ENCODE measurements at places on chromosomes 5 and 9.

GRCh38 chr9:132068605-132069004, 11.1 kb downstream of the MED27 start:
- no peak for DNase-seq

GRCh38 chr5:26492906-26493459, 545.4 kb downstream of the CDH9 start:
- no peak for DNase-seq

GRCh38 chr9:120310035-120310434, 269.9 kb downstream of the CDK5RAP2 start:
- DNase-seq: no peak

- DNase-seq: no peak
These were observed 26.4 kb downstream of the FGD3 start for GRCh38 chr9:92973700-92974099.

DNA sequence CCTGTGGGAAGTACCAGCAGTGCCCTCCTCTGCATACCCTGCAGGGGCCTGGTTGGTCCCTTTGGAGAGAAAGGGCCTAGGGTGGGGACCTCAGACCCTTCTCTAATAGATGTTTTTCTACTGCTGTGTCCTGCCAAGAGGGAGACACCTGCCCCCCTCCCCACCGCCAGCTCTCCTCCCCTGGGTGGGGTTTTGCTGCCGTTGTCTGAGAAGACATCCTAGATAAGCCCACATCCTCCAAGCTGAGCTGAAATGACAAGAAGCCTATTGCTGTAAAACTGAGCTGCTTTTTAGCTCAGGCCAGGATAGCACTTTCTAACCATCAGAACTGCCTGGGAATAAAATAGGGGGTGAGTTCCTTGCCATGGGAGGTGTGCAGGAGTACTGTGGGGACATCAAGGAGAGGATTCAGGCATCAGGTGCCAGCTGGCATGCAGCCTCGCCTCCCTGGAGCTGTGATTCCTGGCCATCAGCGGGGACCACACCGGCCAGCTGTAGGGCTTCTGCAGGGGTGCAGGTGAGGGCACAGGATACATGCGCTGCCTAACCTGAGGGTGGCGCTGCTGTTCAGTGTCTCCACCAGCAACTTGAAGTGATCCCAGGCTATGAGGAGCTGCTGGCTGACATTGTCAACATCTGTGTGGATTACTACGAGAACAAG, 37.9 kb downstream of the CYFIP2 start:
- DNase-seq: no peak

DNA sequence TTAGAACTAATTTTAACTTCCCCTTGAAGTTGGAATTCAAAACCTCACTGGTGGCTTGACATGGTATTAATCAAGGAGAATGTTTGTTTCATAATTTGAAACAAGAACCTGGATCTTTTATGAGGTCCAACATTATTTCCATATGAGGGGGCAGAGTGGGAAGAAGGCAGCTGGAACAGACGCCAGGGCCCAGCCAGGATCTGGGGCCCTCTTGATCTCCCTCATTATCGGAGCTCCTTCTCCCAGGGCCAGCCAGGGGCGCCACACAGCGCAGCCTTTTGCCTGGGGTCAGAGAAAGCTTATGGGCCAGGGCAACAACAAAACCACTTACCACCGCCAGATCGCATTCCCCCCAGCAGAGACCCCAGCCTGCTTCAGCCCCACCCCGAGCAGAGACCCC, 27.1 kb upstream of the NKD2 start:
- no peak for DNase-seq

DNA sequence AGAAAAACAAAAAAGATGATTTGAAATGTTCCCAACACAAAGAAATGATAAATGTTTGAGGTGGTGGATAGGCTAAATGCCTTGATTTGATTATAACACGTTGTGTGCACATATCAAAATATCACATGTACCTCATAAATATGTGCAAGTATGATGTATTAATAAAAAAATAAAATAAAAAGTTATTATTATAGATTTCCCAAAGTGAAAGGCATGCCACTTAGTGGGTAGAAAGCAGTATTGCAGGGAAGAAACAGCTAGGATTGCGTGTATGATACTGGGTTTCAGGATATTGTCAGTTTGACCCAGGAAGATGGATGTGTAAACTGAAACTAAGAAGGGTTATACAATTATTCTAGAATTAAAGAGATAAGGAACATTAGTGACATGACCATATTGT, 3.6 kb upstream of the TMEM38B start:
- DNase-seq: no peak

GRCh38 chr5:56683281-56683680, 132.1 kb upstream of the MAP3K1 start:
- DNase-seq: no peak

DNA sequence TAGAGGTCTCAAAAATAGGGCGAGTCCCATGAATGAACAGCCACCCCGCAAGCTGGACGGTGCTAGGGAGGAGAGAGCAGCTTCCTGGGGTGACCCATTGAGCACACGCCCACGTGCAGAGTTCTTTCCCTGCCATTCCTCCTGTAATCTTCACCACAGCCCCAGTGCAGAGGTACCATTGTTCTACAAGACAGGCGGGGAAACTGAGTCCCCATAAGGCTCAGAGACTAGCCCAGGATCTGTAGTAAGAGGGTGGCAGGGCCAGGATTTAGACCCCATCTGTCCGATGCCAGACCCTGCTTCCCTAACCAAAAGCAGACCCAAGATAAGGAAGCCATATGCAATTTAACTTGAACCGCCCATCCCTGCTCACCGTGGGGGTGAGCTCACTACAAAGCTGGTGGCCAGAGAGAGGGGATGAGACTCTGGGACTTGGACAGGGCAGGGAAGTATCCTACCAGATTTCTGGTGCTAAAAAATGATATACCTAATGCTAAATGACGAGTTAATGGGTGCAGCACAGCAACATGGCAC, 36.7 kb upstream of the ORM1 start:
- no peak for DNase-seq

DNA sequence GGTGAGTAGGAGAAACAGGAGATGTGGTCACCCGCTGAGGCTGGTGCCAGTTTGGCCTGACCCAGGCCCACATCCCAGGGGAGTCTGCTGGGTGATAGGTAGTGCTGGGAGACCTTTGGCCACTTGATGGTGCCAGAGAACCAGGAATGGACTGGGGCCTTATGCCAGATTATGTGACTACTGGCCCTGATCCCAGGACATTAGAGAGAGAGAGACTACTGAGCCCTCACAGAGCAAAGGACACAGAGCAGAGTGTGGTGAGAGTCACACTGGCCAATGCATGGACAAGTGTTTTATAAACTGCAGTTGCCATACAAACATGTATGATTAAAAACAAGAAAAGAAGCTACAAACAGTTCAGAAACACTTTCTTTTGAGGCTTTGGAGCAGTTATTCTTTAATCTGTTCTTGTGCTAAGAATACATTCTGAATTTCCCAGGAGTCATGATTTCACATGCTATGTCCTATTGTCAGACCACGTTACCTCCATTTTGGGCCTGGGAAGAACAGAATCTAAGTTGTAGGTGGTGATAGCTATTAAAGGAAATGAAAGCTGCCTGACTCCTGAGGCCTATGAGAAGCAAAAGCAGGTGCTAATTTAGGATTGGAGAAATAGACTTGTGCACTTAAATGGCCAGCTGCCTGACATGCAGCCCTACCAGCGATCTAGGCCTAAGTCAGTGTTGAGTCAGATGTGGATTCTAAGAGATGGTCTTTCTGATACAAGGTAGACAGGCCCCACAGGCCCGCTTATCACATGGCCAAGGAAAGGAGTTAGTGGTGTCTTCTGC, 32.6 kb upstream of the TMOD1 start:
- no peak for DNase-seq

GRCh38 chr5:109161914-109162683, 247.7 kb downstream of the PJA2 start:
- no peak for DNase-seq

GRCh38 chr5:147361441-147362175, 126.8 kb downstream of the STK32A start:
- no peak for DNase-seq

DNA sequence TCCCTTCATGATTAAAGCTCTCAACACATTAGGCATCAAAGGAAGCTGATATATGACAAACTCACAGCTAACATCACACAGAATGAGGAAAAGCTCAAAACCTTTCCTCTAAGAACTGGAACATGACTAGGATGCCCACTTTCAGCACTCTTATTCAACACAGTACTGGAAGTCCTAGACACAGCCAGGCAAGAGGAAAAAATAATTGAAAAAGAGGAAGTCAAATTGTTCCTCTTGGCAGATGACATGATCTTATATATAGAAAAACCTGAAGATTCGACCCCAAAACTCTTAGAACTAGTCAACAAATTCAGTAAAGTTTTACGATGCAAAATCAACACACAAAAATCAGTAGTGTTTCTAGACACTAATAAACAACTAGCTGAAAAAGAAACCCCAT, 144.3 kb upstream of the NREP start:
- no peak for DNase-seq

DNA sequence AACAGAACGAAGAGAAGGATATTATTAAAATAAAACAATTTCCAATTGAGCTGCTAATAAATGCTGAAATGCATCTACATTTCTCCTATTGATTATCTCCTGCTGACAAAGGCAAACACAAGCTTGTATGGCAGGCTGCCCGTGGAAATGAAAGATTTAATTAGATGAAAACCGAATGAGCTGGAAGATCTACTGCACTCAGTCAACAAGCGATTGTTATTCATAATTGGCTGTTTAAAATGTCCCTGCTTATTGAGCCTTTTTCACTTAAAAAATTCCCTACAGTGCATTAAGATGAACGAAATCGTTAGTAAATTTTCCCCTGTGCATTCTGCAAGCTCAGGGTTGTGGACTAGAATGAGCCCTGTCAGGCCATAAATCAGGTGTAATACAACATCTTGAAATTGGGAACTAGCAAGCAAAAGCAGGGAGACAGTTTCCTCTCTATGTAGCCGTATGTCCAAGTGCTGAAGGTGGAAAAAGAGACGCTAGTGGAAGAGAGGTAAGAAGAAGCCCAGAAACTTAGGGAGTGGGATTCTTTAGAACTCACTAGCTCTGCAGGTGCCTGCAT, 28.5 kb upstream of the KIF4B start:
- DNase-seq: no peak

DNA sequence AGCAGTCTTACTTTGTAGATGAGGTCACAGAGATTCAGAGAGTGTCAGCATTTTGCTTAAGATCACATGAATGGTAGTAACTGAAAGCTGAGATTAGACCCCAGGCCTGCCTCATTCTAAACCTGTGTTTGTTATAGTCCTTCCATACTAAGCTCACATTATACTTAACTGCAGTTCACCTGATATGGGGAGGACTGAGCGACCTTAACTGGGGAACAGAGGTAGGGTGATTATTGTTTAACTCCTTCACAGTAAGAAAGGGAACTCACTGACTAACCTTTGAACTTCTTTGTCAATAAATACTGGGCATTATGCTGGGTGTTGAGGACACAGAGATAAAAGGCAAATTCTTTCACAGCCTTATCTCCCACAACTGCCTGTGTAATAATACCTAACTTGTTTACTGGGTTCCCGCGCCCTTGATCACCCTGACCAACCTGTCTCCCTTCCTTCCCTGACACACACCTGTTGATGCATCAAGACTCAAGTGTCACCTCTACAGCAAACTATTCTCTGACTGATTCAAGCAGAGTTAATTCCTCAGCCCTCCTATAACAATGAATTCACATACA, 27.2 kb downstream of the DEPDC1B start:
- no peak for DNase-seq

DNA sequence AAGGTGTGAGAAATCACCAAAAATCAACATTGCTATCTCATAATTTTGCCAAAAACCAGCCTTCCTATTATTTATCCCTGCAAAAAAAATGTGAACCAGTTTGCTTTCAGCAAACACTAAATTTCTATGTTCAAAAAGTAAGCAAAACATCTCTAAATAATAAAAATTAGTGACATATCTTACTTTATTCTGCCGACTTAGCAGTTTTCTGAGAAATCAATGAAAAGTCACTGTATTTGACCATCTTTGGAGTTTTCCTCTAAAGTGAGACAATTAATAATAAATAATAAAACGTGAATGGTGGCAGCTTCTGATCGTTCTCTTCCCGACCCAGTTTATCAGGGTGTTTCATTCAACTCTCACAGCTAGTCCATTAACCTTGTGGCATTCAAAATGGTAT, 158.6 kb upstream of the TARS1 start:
- no peak for DNase-seq

DNA sequence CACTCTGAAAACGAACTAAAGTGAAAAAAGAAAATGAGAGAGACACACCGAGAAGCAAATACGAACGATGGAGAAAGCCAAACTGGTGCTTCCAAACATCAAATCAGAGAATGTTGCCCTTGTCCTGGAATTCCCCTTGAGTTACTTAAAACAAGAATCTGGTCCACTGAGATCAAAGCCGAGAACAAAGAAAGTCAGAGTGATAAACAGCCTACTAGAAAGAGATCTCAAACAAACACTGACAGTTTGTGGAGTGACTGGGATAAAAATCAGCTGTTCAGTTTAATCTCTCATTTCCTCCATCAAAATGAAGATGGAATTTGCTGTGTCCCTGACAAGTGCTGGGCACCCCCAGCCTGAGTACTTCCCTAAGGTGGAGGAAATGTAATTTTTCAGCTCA, 582.6 kb downstream of the NR2F1-AS1 start:
- DNase-seq: no peak
